ENCODE measurements at places on chromosomes 3 and 15.

GRCh38 chr15:77069521-77070121, 1.3 kb downstream of the TSPAN3 start:
- no peak for DNase-seq

DNA sequence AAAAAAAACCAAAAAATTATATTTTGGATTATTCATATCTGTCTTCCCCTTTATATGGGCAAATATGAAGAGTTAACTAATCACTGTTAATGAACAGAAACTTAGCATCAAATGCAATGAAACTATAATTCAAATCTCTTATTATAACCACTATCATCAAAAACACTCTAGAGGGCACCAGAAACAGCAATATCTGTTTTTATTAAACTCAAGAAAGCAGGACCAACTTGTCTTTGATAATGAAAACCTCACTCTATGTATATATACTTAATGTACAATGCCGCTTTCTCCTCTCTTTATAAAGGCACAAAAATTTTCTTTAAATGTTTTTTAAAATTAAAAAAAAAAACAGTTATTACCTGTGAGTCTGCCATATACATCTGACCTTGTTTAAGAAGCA, 92.7 kb downstream of the UACA start:
- no peak for DNase-seq

- peak; percentile 66 for DNase-seq
These were observed 82.7 kb downstream of the ABHD5 start for GRCh38 chr3:43773273-43774094.

DNA sequence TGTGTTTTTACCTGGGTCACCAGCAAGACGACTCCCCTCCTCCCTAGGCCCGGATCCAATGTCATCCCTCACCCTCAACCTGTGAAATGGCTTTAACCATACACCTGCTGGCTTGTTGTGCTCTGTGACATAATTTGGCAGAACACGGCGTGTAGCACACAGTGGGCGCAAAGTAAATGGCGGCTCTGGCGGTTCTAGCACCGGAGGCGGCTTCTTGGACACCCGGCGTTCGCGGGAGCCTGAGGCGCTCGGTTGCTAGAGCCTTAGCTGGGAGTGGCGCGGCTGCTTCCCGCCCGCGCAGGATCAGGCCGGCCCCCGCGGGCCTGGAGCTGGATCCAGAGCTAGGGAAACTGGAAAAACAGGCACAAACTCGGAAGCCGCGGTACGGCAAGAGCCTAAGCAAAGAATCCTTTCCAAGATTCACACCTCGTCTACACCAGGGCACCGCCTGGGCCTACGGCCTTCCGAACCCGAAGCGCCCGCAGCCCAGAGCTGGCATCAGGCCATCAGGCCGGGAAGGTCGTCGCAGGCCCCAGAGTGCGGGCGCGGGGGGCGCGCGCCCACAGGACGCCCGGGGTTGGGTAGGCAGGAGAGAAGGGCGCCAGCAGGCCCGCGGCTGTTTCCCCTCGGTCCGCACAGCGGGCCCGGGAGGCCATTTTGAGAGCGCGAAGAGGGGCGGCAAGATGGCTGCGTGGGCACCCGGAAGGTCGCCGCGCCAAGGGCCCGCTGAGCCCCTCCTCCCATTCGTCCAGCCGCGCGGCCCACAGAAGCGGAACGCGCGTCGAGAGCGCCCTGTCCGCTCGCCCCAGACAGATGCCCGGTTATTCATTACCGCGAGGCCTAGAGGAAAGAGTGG, 43.9 kb upstream of the POLG start:
- DNase-seq: peak; percentile 88

DNA sequence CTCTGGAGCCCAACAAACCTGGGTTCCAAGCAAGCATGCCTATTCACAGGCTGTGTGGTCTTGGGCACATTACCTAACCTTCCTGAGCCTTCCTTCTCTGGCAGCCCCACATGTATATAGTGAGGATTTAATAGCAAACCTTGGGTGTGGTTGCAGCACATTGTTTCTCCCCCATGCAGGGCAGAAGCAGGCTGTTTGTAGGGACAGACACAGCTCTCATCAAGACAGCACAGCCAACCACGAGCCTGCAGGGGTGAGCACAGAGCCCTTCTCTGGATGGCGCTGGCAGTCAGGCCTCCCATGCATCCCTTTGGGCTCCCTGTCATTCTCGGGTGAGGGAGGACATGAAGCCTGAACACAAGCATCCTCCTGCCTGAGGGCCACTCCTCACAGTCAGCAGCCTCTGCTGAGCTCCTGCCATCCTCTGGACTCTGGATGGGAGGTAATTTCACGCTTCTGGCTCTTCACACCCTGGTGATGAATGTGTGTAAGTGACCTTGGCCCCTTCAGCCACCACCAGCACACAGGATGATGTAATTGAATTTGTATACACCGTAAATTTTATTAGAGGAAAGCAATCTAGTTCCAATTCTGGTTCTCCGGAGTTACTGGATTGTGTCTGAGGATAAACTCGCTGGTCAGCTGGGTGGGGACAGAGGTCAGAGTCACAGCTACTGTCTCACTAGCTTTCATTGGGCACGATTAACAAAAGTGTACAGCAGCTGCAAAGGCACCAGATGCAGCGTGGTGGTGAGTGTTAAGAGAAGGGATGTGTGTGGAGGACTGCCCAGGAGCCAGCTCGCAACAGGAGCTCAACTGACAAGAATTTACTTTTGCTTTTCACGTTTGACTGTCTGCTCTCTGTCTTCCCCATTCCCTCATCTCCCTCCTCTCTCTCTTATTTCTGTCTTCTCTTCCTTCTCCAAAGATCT, 118.1 kb downstream of the CLSTN2 start:
- peak; percentile 22 for DNase-seq
